ENCODE measurements at places on chromosomes 4 and X.

DNA sequence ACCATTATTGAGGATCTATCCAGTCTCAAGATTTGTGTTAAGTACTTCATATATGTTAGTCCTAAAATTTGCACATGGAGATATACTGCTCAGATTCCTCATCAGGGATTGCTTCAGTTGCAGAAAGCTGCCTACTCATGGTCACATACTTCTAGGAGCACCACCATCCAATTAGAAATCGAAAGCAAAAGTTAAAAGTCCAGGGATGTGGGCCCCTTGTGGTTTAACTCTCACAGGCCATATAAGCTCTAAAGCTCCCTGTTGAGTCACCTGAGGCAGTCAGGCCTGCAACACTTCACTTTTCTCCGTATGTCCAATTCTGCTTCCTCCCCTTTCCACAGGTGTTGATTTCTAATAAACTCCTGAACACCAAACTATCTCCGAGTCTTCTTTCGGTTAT is 84.2 kb downstream of the CNOT6L start:
- DNase-seq = no peak

- no peak for DNase-seq
Measured at GRCh38 chr4:87738483-87738882, 60.9 kb upstream of the IBSP start.

DNA sequence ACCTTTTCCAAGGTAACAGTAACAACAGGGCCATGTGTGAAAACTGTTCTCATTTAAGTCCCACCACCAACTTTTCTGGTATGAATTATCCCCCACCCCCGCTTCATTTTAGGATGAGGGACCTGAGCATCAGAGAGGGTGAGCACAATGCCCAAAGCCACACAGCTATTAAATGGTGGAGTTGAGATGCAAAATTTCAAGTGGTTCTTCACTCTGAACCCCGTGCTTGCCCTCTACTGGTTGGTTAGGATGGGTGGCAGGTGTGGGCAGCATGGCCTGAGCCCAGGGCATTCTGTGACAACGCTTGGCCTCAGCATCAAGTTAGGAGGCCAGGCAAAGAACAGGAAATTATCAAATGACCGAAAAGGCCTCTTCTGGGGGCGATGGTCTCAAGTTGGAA is 33.5 kb downstream of the MED28 start:
- DNase-seq = no peak

DNA sequence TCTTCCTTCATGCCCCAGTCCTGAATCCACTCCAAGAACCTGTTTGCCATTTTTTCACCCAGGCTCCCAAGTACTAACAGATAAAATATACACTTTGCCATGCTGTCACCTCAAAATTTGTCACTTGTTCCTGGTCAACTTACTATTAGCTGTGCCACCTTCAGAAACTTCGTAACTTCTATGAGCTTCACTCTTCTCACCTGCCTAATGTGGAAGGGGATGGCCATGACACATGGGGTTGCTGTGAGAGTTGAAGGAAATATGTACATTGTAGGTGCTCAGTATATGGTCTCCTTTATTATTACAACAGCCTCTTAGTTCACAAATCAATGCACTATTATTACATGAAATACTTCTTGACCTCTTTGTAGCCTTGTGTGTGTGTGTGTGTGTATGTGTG is 10.4 kb downstream of the TMSB4X start:
- DNase-seq = no peak

GRCh38 chr4:13244444-13244843 is 239.7 kb downstream of the RAB28 start:
- no peak for DNase-seq

- DNase-seq = peak; percentile 93
Measured at GRCh38 chrX:153333821-153334653, at the start of gene ZNF275. TSS of gene ZNF275 (plus strand) at chrX:153334153. CDS start at chrX:153336680, 2,527 bp downstream.

DNA sequence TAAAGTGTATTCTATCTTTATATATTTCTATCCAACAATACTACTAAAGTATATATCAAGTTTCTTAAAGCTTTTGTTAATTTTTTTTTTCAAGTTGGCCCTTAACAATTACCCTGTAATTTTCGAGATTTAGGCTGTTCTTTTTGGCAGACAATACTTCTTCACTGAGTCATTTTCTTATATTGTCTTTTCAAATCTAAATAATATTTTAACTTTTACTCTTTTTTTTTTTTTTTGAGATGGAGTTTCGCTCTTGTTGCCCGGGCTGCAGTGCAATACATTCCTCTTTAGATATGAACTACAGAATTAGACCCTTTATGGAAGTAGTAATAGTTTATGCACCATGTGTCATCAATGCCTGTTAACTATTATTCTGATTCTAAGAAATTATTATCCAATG is 120.7 kb downstream of the GLRA3 start:
- DNase-seq = no peak

DNA sequence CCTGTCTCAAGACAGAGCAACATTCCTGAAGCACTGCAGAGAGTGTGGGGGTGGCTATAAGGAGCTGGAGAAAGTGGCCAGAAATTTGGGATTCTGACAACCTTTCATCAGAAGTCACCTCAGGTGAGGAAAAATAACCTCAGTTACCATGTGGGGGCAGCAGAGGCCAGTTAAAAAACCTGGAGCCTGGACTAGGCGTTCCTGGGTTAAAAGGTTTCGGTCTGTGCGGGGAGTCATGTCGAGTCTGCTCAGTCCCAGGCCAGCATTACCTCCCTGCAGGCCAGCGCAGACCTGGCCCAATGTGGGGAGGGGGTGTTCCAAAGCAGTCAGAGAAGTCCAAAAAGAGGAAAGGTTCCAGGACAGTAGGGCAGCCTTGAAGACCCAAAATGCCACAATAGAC is 10.9 kb upstream of the NALF2 start:
- peak; percentile 66 for DNase-seq

GRCh38 chrX:125293850-125294780 is 25.6 kb upstream of the TEX13C start:
- DNase-seq = no peak

- no peak for DNase-seq
Measured at GRCh38 chrX:54794028-54794427, 4.0 kb downstream of the ITIH6 start.

DNA sequence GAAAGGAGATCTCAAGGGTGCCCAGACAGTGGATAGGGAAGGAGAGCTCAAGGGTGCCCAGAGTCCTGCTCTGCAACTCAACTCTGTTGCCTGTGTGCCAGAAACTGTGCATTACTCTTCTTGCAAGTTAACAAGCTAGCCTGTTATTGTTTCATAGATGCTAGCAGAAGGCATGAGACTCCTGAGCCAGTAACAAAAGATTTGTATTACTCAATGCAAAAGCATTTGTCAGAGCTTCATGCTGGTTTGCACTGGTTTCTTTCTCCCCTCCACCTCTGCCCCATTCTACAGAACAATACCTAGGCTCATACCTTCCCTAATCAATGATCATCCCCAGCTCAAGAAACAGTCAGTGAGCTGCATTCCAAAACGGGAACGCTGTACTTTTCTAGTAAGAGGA is 124.5 kb upstream of the NEIL3 start:
- DNase-seq = no peak

DNA sequence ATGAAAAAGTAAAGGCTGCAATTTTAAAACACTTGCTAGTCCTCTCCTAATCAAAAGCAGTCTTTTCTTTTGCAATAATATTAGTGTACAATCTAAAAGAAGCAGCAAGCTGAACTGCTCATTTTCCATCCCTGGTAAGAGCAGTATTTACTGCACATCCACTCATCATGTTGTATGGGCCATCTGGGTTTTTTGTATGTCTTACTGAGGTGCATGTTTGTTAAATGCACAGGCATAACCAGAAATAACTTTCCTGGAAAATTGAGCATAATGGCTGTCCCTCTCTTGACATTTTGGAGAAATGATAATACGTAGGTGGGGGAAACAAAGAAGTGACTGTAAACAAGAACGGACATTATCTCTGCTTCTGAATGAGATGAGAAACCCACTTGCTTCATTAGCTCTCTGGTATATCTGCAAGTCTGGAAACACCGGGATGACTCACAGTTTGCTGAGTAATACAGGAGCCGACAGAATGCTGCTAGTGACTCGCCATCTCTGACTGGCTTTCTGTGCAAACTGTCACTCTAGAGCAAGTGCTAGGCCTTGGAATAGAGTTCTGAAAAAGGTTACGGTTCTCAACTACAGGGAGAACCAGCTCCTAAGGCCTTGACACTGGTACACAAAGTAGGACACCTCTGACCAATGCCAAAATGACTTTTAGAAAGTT is 85.7 kb upstream of the MTM1 start:
- peak; percentile 77 for DNase-seq

DNA sequence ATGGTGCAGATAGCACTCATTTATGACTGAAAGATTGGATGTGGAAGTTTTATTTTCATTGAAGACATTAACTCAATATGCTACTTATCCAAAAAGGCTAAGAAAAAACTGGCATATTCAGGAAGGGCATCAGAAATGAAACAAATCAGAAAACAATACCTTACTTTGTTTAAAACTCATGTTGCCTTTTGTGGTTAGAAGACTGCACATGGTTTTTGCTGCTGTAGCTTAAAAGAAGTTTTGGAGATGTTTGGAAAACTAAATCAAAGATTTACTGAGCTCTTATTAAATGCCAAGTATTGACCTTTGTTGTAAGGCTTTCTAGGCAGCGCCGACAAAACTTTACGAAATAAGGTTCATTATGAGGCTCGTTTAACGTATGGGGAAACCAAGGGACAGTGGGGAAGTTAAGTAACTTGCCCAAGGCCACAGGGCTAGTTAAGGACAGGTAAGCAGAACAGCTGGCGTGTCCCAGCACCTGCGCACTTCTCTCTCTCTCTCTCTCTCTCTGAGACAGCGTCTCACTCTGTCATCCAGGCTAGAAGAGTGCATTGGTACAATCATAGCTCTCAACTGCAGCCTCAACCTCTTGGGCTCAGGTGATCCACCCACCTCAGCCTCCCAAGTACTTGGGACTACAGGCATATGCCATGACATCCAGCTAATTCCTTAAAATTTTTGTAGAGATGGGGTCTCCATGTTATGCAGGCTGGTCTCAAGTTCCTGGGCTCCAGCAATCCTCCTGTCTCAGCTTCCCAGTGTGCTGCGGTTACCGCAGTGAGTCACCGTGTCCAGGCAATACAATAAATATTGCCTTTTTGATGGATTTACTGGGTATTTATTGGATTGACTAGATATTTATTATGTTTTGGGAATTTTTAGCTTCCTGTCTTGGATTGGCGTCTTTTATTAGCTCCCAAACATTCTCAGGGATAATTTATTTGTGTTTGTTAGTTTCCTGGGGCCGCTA is 16.1 kb downstream of the LRP2BP start:
- no peak for DNase-seq

DNA sequence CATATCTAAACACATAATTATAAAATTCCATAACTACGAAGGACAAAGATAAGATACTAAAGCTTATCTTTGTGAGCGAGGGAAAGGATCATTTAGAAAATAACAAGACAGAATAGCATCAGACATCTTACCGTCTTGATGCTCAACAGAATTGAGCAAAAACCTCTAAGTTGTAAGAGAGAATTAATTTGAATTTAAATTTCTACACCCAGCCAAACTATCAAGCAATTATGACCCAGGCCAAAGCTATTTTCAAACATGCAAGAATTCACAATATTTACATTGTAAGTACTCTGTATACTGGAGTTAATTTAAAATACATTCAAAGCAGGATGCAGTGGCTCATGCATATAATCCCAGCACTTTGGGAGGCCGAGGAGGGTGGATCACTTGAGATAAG is 16.5 kb downstream of the CLOCK start:
- no peak for DNase-seq

DNA sequence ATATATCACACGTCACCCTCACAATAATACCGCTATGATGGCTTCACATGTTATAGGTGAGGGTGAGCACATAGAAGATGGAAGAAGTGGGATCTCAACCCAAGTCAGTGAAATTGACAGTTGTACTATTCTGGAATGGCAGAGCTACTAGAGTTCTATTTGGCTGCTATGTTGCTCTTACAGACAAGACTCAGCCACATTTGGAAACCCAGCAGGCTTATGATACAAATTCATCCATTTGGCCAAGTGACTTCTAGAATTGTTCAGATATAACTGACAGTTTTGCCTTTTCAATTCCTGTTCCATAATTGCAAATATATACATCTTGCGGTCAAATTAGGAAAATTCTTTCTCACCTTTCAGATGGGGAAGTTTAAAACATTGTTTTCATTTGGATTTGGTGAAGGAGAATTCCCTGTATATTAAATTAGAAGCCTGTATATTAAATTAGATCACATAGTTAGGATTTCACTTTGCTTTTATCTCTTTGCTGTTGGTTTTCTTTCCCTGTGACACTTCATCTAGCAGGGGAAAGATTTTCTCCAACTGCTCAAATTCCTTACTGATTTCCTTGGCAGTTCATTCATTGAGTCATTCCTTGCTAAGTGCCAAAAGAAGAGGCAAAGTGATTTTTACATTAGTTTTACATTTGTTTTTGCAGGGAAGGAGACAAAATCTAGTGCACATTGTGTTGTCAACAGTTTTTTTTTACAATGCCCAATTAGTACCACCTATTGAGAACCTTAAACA is 120.6 kb upstream of the TBC1D9 start:
- no peak for DNase-seq

GRCh38 chrX:15816886-15817285 is 26.6 kb downstream of the ZRSR2 start:
- DNase-seq = peak; percentile 63

GRCh38 chrX:107849747-107850421 is 24.2 kb downstream of the MID2 start:
- DNase-seq = no peak

DNA sequence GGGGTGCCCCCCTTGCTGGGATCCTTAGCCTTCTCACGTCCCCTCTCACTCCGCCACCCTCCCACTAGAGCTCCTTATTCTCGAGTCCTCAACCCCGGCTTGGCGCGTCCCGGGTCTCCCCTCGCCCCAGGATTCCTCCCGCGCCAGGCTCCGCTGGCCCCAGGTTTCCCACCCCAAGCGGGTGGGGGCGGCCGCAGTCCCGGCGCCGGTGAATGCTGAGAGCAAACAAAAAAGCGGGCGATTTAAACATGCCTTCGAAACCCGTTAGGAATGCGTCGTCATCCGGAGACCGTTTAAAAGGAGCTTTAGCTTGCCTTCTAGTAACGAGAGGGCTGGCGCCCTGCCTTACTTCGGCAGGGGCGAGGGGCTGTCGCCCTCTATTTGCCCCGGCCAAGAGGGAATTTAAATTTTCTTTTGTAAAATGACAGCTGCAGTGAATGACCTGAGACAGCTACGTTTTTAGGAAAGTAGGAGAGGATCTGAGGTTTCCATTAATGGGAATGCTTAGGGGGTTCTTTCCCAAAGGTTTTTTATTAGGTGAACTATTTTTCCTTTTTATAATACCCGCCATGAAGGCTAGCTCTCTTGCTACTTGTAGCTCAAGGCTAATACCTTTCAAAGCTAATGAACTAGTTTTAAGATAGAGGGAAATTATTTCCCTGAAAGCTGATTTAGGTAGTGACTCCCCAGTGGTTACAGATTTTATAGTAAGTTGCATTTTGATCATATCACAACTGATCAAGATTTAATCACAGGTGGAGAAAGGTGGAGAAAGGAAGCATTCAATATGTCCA is 3.1 kb downstream of the JADE1 start:
- DNase-seq = no peak

GRCh38 chr4:81227138-81227537 is 12.1 kb upstream of the PRKG2 start:
- DNase-seq = no peak

Measured in activated effector memory CD4-positive, alpha-beta T cell treated with anti-CD3 and anti-CD28 coated beads, Interleukin-2, amount 50 U/mL, for 16 hours (primary cell).